ENCODE measurements at places on chromosomes 3 and 15.

- peak; percentile 80 for DNase-seq
These were observed 17.4 kb upstream of the EHD4 start for GRCh38 chr15:41989573-41990242.

GRCh38 chr3:23219117-23219516 lies 16.0 kb downstream of the UBE2E2 start:
- DNase-seq: no peak

DNA sequence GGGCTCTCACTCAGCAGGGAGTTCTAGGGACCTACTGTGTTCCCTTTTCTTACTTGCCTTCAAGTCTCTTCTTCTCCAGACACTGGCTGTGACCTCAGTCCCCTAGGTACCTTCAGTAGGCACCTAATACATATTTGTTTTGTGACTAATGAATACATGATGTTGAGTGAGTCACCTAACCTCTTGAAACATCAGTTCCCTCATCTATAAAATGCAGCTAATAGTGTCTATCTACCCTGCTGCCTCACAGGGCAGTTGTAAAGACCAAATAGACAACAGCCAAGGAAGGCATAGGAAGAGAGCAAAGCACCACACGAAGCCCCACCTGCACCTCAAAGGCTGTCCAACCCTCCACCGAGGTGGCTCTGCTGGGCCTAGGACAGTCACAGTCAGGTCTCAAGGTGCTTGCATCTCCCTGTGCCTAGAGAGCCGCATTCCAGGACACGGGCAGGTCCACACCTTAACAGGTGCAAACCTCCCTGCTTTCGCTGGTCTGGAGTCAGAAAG lies 29.1 kb downstream of the DAPK2 start:
- DNase-seq: no peak

GRCh38 chr15:67186226-67186649 lies 68.2 kb downstream of the AAGAB start:
- DNase-seq: peak; percentile 9

- no peak for DNase-seq
These were observed 22.0 kb downstream of the MYLK start for GRCh38 chr3:123862152-123862551.

- no peak for DNase-seq
These were observed 25.6 kb upstream of the RHO start for GRCh38 chr3:129502641-129503408.

DNA sequence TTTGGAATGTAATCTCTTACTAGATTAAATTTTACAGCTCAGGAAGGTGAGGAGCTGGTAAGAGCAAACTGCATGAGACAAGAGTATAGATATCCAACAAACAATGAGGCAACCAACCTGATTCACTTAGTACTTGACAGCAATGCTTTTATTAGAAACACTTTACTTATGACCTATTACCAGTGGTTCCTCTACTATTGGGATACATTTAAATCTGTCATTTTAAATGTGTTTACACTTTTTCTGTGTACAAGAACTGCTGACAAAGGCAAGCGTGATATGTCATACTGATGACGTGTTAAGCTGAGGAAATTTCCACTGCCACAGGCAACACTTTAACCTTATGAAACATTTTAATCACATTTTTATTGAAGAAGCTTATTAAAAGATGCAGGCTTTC lies 1043.3 kb downstream of the FHIT start:
- no peak for DNase-seq

- no peak for DNase-seq
These were observed 137.3 kb upstream of the UBE2E1 start for GRCh38 chr3:23668430-23668904.

All from HuH-7.5 (cell line).